Ecto neural progenitor cell (in vitro differentiated cells): ENCODE measurements at places on chromosomes 5 and 9.

GRCh38 chr9:126704892-126705766, 91.4 kb downstream of the LMX1B start:
- DNase-seq: peak; percentile 93

DNA sequence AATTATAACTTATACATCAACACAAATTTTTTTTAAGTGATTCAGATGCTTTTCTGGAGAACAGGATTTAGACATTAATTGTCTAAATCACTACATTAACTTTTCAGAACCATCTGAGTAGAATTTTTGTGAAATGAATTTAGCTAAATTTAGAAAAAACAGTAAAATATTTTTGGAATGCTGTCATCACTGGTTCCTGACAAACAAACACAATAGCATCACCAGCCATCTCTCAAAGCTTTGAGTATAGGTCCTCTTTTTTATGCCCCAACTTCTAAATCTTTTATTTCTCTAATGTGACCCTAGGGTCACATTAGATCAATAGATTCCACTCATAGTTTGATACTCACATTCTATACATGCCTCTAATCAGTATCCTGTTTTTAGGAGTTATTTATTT, 104.6 kb downstream of the PRR16 start:
- DNase-seq: no peak

GRCh38 chr5:121746763-121747162, 104.9 kb upstream of the FTMT start:
- no peak for DNase-seq

DNA sequence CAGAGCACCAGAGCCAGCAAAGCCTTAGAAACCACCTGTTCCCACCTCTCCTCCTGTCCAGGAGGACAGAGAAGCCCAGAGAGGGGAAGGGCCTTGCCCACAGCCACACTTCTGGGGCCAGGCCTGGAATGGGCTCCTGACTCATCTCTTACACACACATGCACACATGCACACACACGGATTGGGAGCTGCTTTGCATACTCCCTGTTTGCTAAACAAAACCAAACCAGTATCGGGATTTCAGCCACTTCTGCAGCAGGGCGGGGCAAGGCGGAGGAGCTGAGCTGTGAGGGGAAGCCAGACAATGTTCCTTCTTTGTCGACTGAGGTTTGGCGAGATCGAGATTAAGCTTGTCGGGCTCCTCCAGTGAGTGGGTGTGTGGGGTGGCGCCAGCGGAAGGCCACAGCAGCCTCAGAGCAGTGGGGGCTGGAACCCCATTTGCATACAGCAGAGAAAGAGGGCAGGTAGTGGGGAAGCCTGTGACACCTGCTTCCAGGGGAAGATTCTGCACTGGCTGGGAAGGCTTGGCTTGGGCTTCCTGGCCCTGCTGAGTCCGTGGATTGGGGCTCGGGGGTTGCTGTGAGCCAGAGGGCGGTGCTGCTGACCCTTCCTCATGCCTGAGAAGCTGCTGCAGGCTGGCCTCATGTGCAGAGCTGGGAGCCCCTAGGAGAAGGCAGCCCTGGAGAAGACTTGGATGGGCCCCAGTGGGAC, 16.1 kb downstream of the GFI1B start:
- DNase-seq: peak; percentile 59

GRCh38 chr9:77455312-77455927, 192.7 kb downstream of the GNA14 start:
- DNase-seq: no peak

- no peak for DNase-seq
Measured at GRCh38 chr9:97319395-97319794, 11.9 kb downstream of the CCDC180 start.

- no peak for DNase-seq
Measured at GRCh38 chr9:88947581-88948573, 43.4 kb upstream of the S1PR3 start.

DNA sequence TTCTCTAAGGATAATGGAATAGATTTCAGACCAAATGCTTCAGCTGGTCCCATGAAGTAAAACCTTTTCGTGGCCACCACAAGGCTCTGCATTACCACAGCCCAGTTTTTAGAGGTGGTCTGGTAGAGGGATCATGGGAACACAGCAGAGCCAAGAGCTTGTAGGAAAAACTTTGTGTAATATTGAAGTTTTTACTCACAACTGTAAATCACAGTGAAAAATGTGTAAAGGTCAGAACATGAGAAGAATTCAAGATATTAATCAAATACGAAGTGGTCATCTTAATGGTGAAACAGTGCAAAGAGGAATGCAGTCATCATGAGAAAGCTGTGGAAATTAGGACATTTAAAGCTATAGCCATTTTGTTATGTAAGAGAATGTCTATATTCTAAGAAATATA, 197.5 kb downstream of the NPR3 start:
- DNase-seq: no peak

DNA sequence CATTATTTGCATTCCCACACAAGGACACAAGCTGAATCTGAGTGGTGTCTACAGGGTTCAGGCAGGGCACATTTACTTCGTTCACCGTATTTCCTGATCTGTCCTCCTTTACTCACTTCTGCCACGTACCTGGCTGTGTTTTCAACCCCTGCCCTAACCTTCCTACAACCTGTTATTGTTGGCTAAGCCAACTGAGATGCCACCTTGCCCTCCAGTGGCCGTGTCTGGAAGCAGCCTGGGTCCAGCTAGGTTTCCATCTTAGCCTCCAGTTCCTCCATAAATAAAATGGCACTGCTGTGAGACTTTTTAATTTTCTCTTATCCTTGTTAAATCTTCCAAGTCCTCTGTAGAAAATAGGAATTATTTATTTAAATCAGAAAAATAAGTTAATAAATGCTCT, 64.8 kb downstream of the ATP10B start:
- DNase-seq: no peak

DNA sequence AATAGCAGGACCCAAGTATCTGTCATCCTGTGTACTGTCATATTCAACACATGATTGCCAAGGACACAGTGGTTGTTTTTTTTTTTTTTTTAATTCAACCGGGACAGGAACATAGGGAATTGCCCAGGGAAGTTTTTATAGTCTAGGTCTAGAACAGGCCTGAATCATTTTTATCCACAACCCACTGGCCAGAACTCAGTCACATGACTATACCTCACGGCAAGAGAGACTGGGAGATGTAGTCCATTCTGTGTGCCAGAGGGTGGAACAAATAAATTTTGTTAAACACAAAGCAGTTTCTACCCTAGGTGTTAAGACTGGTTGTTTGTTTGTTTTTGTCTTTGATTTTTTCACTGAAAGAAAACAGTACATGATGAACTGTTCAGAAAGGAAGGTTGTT, 105.8 kb upstream of the SMARCA2 start:
- no peak for DNase-seq

- no peak for DNase-seq
Measured at GRCh38 chr9:100443781-100444768, 17.1 kb downstream of the MSANTD3 start.

- DNase-seq: no peak
Measured at GRCh38 chr5:89255845-89256463, 373.0 kb upstream of the MEF2C start.

- DNase-seq: no peak
Measured at GRCh38 chr5:38831909-38832308, 13.9 kb upstream of the OSMR start.

DNA sequence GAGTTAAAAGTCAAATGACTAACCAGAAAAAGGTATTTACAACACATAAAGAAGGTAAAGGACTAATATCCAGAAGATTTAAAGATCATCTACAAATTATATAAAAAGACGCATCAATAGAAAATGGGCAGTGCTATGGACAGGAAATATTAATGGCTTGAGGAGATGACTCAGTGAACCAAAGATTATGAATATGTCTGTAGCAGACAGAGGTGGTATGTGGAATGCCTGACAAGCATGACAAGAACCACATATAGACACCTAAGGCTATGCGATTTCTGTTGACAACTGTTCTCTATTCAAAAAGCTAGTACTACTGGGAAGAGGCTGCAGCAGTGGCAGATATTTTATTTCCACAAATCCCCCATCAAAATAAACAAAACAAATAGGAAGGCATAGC, 177.0 kb upstream of the SH3GL2 start:
- no peak for DNase-seq

- DNase-seq: no peak
Measured at GRCh38 chr9:91158286-91158685, 203.4 kb downstream of the AUH start.

DNA sequence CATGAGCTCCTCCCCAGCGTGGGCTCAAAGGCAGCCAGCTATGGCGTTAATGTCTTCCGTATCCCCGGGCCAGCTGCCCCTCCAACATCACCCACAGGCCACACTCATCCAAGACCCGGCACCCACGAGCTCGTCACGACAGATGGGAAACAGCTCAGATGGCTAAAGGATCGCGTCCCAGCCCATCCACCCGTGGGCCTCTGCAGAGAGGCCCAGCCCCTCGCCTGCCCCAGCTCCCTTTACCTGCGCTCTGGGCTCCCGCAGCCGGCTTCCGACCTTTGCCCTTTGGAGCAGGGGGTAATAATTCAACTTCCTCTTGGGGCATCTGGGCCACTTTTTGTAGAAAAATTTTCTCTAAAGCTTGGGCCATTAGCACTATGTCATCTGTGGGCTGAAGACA, 16.5 kb downstream of the BRD3 start:
- DNase-seq: no peak

DNA sequence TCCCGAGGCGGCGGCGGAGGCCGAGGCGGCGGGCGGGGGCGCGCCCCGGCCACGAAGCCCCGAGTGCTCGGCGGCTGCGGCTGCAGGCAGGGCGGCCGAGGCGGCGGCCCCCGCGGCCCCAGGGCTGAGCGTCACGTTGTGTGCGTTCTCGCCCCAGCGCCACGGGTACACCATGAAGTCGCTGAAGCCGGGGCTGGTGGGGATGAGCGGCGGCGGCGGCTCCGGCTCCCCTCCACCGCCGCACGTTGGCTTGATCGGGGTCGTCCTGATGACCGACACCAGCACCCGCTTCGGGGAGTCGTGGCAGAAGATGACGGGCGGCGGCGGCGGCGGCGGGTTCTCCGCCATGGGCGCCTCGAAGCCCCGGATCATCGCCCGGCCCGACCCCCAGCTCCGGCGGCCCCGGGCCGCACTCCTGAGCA, 498 bp downstream of the ZNF367 start:
- DNase-seq: peak; percentile 68

DNA sequence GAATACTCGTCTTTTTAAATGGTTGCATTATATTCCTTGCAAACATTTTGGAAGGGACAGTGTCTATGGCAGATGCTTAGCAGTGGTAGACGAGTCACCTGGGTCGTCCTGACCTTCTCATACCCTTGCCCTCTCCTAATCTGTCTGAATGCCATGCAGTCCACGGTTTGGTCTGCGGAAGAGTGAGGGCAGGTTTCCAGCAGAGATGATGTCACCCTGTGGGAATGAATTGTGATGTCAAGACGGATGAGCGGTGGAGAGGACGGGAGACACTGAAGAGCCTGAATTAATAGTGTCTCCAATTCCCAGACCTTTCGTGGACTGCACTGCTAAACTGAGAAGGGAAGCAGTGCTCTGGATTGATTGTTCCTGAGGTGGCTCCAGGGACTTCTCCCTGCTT, 329.0 kb upstream of the PANK3 start:
- DNase-seq: no peak
